ENCODE measurements at places on chromosomes 2 and 18. TPM values are rescaled to one million over a fixed set of nuclear protein-coding genes. Genes with fewer than 3 reads are reported as not detected.
A peak's percentile ranks its signal among the peaks of the same experiment; 100 is the strongest.

The HES6 gene
- total RNA-seq: 54.0 TPM

The RIT2 gene
- total RNA-seq: not detected

The ADCY3 gene
- total RNA-seq: 195 TPM

The CRYGD gene
- total RNA-seq: not detected

The PRADC1 gene
- total RNA-seq: 69.9 TPM

- H3K27ac ChIP-seq: no peak overlapping the region
- no peaks in the 10 kb centered on the region for H3K36me3 ChIP-seq
- DNase-seq: peak; percentile 62
- H3K27me3 ChIP-seq: no peaks in the 10 kb centered on the region
These were observed 152.0 kb downstream of the SRBD1 start for GRCh38 chr2:45458909-45459563.

DNA sequence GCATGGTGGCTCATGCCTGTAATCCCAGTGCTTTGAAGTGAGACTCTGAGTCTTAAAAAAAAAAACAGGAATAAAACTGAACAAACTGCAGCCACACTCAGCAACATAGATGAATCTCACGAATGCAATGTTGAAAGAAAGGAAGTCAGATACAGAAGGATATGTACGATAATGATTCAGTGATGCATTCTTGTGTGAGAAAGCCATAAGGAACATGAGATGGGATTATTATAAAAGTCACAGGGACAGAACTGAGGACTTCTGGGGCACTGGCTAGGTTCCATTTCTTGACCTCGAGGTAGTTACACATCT, 56.9 kb upstream of the SMAD2 start:
- no peaks in the 10 kb centered on the region for H3K36me3 ChIP-seq
- no peak overlapping the region for H3K4me3 ChIP-seq
- no peaks in the 10 kb centered on the region for H3K27me3 ChIP-seq

DNA sequence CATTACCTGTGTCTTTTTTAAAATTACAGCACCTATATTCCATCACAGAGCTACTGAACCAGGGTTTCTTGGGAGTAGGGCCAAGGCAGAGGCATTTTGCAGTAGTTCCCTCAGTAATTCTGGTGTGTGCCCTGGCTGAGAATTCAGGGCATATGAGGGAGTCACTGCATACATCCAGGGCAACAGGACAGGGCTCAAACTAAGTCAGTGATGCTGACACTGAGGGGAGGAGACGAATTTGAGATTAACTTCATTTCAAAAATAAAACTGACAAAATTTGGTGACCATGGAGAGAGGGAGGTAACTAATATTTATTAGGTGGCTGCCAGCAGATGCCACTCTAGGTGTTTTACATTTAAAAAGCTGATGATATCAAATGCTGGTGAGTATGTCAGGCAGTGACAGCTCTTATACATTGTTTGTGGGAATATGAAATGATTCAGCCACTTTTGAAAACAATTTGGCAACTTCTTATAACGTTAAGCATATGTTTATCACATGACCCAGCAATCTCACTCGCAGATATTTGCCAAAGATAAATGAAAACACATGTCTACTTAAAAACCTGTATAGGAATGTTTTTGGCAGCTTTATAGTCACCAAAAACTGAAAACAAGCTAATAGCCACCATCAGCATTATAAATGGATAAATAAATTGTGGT, 20.3 kb downstream of the STRADB start:
- no peak overlapping the region for H3K4me3 ChIP-seq
- H3K27me3 ChIP-seq: no peaks in the 10 kb centered on the region
- H3K27ac ChIP-seq: no peak overlapping the region
- DNase-seq: no peak
- no peaks in the 10 kb centered on the region for H3K4me1 ChIP-seq

GRCh38 chr2:177676636-177677035, 284.1 kb downstream of the AGPS start:
- no peak overlapping the region for H3K27ac ChIP-seq
- peaks cover 13% of the 10 kb centered on the region for H3K4me1 ChIP-seq
- no peaks in the 10 kb centered on the region for H3K27me3 ChIP-seq

DNA sequence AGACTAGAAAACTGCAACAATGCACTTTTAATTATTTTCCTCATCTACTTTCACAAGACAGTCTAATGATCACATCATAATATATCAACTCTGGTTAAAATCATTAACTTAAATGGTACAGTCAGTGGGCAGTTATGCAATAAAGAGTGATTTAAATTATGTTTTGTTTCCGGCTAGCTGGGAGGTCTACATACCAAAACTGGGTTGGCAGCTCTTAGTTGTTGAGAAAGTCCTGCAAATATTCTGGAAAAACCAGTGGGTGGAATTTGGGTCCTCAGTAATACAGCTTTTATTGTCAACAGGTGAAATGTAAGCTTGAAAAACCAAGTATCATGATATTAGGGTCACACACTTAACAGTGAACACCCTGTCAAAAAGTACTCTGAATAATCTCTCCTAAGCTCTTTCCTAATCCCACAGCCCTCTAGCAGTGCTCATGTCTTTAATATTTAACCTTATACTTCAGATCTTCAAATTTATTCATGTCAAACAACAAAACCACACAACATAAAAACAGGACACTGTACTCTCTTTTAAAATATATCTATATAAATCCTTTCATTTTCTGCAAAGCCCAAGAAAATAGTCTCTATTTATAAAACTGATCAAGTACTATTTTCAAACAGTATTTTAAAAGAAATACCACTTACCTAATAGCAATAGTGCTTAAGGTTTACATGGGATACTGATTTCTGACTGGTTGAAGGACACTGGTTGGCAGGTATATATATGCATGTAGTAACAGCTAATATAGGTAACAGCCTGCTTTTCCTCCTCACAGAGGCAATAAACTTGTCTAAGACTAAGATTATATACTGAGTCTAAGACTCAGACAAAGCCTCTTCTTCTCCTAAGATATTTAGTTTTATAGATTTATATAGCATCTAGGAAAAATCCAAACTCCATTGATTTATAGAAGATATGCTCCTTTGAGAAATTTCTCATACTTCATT, 103.8 kb downstream of the GAREM1 start:
- no peak overlapping the region for H3K4me3 ChIP-seq
- no peak for DNase-seq
- H3K4me1 ChIP-seq: peaks cover 29% of the 10 kb centered on the region
- no peak overlapping the region for H3K27ac ChIP-seq
- H3K36me3 ChIP-seq: no peaks in the 10 kb centered on the region

GRCh38 chr2:886072-887022, 64.3 kb upstream of the SNTG2 start:
- H3K4me1 ChIP-seq: no peaks in the 10 kb centered on the region
- no peak overlapping the region for H3K27ac ChIP-seq
- H3K4me3 ChIP-seq: no peak overlapping the region
- H3K27me3 ChIP-seq: no peaks in the 10 kb centered on the region
- H3K36me3 ChIP-seq: no peaks in the 10 kb centered on the region

DNA sequence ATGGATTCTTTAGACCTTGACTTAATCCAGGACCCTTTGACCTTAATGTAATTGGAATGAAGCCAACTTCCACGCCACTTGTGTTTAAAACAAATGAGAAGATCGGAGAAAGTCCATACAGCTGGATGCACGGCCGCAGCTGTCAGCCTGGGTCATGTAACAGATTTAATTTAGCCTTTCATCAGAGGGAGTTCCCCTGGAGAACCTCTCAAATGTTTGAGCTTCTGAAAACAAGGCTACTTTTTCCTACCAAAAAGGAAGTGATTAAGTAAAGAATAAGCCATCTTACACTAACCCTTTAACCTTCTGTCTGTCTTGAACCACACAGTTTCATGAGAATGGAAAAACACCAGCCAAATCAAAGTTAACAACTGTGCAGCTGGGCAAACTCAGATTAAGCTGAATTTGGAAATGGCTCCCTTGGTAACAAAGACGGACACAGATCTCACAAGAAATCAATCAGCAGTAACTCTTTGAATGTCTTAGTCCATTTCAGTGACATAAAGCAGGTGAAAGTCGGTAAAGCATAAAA, 103.6 kb downstream of the DOCK10 start:
- DNase-seq: no peak
- no peaks in the 10 kb centered on the region for H3K4me1 ChIP-seq
- H3K36me3 ChIP-seq: no peaks in the 10 kb centered on the region
- no peak overlapping the region for H3K4me3 ChIP-seq
- no peaks in the 10 kb centered on the region for H3K27me3 ChIP-seq

- H3K4me3 ChIP-seq: peak overlapping the region; percentile 45
- no peak overlapping the region for H3K27ac ChIP-seq
- no peaks in the 10 kb centered on the region for H3K36me3 ChIP-seq
- no peaks in the 10 kb centered on the region for H3K4me1 ChIP-seq
- H3K27me3 ChIP-seq: no peaks in the 10 kb centered on the region
- peak; percentile 86 for DNase-seq
These were observed 46.9 kb upstream of the USP14 start for GRCh38 chr18:111306-112014.

GRCh38 chr2:32946314-32947075, at the start of gene LTBP1:
Gene LTBP1 (plus strand): TSS chr2:32946953. CDS start chr2:32947325, 372 bp downstream.
- H3K27ac ChIP-seq: peak within 1 kb of the TSS; percentile 80
- H3K27me3 ChIP-seq: no peaks in the 10 kb centered on the region
- H3K4me1 ChIP-seq: no peaks in the 10 kb centered on the region
- DNase-seq: peak; percentile 81
- H3K4me3 ChIP-seq: peak within 1 kb of the TSS; percentile 91

GRCh38 chr2:60411295-60411694, 142.2 kb downstream of the BCL11A start:
- no peak for DNase-seq
- H3K4me1 ChIP-seq: no peaks in the 10 kb centered on the region
- H3K27ac ChIP-seq: no peak overlapping the region
- H3K27me3 ChIP-seq: no peaks in the 10 kb centered on the region
- H3K36me3 ChIP-seq: no peaks in the 10 kb centered on the region

DNA sequence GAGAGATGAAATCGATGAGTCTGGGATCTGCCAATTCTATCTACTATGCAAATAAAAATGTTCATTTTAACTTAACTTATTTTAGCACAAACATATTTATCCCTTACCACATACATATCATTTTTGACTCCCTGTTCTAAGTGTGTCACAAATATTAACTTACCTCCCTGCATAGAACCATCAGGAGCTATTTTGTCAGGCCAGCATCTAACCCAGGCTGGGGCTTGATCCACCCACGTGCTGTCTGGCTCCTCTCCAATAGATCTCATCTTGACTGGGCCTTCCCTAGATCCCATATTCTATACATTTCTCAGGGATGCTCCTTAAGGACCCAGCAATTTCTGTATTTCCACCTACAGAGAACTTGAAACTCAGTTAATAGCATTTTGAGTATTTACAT, 20.9 kb downstream of the NTSR2 start:
- no peaks in the 10 kb centered on the region for H3K27me3 ChIP-seq
- H3K4me3 ChIP-seq: no peak overlapping the region
- H3K27ac ChIP-seq: no peak overlapping the region

DNA sequence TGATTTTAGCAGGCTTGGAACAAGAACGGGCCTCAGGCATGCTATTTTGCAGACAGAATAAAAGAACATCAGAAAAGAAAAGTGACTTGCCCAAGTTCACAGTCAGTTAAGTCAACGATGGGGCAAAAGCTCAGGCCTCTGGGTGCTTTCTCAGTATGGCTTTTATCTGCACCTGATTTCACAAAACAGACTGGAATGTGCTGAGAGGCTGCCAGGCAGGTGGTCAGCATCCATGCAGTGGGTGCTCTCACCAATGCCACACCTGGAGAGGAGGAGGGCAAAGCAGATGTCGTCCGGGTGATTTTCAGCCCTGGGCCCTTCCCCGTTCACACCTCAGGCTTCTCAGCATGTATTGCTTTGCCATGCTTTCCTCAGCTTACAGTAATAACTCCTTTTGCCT, 854.6 kb downstream of the RNF144A start:
- DNase-seq: no peak
- no peaks in the 10 kb centered on the region for H3K4me1 ChIP-seq
- H3K27ac ChIP-seq: no peak overlapping the region
- H3K4me3 ChIP-seq: no peak overlapping the region
- no peaks in the 10 kb centered on the region for H3K36me3 ChIP-seq

- no peaks in the 10 kb centered on the region for H3K36me3 ChIP-seq
- no peak for DNase-seq
- H3K4me1 ChIP-seq: no peaks in the 10 kb centered on the region
- H3K4me3 ChIP-seq: no peak overlapping the region
- H3K27me3 ChIP-seq: no peaks in the 10 kb centered on the region
These were observed 132.4 kb downstream of the MGAT5 start for GRCh38 chr2:134386310-134386709.

DNA sequence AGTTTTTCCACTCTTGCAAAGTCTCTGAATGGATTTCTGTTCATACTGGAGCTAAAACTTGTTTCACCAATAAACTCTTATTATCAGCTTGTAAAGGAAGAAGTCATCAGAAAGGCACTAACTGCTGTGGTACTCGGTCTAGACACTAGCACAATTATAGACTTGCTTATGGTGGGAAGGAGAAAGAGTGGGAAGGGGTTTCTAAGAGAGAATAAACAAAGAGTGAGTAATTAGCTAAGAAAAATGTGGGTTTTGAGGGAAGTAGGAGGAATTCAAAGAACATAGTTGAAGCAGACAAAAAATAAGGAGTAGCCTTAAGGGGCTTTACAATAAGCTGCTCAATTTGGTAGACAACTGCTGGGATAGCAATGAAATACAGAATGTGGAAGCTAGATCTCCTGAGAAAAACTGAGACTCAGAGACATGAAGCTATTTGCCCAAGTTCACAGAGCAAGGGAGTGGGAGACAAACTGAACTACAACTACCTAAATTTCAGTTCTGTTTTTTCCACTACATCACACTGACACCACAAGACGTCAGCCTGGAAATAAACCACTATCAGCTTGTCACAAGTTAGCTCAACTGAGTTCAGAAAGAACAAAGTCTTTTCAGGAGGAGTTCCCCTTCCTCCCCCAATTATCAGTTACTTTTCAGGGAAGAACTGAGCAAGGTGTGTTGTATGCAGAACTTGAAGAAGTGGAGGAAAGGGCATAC, 59.7 kb downstream of the MAP4K3 start:
- no peak for DNase-seq
- no peak overlapping the region for H3K27ac ChIP-seq
- no peaks in the 10 kb centered on the region for H3K4me1 ChIP-seq

DNA sequence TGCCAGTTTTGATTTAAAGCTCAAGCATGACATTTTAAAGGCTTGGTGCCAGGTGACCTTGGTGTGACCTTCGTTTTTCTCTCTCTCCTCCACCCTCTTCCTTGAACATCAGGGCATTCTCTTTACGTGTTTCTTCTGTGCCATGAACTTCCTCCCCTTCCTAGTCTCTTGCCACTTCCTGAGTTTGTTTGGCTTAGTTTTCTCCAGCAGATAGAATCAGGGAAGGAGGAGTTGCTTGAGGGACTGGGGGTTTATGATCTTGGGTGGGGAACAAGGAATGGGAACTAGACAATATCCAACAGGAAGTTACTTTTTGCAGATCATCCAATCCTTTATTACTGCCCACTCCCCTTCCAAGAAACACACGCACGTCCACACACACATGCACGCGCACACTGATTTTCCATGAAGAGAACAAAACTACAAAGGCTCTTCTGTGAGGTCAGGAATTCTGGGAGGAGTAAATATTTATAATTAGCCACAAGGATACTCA, 210.6 kb upstream of the EPAS1 start:
- H3K27me3 ChIP-seq: no peaks in the 10 kb centered on the region
- H3K36me3 ChIP-seq: no peaks in the 10 kb centered on the region
- no peak overlapping the region for H3K27ac ChIP-seq
- H3K4me1 ChIP-seq: no peaks in the 10 kb centered on the region
- H3K4me3 ChIP-seq: no peak overlapping the region

- no peak overlapping the region for H3K4me3 ChIP-seq
- no peaks in the 10 kb centered on the region for H3K36me3 ChIP-seq
- DNase-seq: no peak
- H3K27ac ChIP-seq: no peak overlapping the region
- no peaks in the 10 kb centered on the region for H3K27me3 ChIP-seq
These were observed 100.0 kb downstream of the SPOPL start for GRCh38 chr2:138601458-138602165.

All from Peyer's patch (tissue), 4 donors.